Activated CD8-positive, alpha-beta T cell treated with anti-CD3 and anti-CD28 coated beads, Interleukin-2, amount 10 ng/mL, durations not matched to agents 7 days and 5 days (primary cell): ENCODE measurements at places on chromosomes 13 and 19. TPM values are rescaled to one million over a fixed set of nuclear protein-coding genes. Genes with fewer than 3 reads are reported as not detected.

DNA sequence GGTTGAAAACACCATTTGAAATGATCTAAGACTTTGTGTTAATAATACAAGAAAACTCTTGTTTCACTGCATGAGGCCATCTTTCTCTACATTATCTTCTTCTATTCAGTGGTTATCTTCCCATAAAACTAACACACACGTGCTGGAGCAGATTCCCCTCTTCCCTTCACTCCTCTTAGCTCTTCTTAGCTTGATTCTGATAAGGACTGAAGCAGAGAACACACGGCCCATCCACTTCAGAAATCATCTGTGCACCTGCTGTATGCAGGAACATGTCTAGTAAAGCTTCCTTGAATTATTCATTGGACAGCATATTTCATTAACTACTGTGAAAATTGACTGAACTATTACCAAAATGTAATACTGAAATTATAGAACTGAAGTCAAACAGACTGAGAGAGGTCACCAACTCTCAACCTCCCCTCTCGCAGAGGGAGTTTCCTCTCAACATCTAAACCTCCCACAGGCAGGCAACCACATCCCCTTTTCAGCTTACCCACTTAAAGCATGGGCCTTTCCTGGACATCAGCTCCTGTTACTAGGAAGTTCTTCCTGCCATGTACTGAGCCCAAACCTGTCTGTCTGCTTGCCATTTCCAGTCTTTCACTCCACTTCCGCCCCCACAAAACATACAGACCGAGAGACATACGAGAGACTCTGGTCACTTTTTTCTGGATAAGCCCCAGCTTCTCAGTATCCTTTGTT is 113.9 kb downstream of the CRYL1 start:
- peak overlapping the region; percentile 47 for H3K4me3 ChIP-seq
- peak; percentile 69 for DNase-seq
- peak overlapping the region; percentile 84 for H3K27ac ChIP-seq

GRCh38 chr19:45484273-45484945 is 12.4 kb downstream of the RTN2 start:
- H3K27me3 ChIP-seq, result peaks cover 3% of the 10 kb centered on the region
- H3K36me3 ChIP-seq, result no peaks in the 10 kb centered on the region
- H3K27ac ChIP-seq, result no peak overlapping the region

- no peak overlapping the region for H3K4me3 ChIP-seq
- no peak overlapping the region for H3K27ac ChIP-seq
- peaks cover 3% of the 10 kb centered on the region for H3K36me3 ChIP-seq
- no peaks in the 10 kb centered on the region for H3K4me1 ChIP-seq
These were observed 9.8 kb upstream of the ZNF441 start for GRCh38 chr19:11756965-11757364.

Gene INSR
- 1.1 TPM for total RNA-seq
